Fibroblast of skin of right biceps (primary cell): ENCODE measurements at places on chromosomes 13 and 19.

DNA sequence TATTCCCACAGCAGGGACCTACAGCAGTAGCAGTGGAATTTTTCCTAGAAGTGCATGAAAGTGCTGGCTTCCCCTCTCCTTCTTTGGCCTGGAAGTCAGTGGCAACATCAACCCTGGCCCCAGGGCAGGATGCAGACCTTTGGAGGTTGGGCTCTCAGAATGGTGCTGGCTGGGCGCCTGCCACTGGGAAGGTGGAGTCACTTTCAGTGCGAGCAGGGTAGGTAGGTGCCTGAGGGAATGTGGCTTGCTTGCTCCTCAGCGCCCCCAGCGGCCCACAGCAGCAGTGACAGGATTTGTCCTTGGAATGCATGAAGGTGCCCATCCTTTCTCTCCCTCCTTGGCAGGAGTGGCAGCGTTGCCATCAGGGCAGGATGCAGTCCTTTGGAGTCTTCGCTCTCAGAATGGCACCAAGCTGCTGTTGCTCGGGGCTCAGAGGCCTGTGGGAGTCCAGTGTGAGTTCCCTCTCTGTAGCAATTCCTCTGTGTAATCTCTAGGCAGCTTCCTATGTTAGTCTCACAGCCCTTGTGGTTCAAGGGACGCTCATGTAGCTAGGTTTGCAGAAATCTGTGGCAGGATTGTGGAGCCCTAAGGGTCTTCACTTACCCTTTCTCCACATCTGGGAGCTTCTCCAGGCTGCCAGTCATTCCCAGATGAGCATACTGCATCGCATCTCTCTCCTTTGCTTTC is 354.4 kb upstream of the DACH1 start:
- DNase-seq: no peak

DNA sequence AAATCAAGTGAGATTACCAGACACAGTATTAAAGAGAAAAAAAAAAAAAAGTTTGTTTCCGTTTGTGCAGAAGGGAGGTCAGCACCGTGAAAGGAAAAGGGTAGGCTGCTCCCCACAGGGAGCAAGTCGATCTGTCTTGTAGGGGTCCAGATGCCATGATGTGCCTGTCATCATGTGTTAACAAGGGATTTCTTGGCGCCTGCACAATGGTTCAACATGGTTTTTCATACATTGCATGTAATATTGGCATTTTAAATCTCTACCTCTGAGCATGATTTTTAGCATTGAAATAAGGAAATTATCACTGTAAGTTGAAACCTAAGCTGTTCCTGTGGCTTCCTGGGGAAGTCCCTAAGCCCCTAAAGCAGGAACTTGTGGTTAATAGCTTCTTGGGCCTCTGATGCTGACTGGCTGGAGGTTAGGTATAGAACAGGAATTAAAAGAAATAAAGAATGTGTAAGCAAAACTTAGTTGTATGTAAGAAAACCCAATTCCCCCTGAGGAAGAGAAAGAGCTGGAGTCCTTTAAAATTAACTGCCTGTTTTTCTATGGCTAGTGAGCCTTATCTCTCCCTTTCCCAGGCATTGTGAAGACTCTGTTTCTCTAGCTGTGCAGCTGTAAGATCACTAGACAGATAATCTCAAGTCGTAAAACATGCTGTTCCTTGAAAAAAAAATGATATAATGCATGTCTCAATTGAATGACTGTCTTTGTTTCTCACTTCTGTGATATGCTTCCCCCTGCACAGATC is 7.4 kb upstream of the FCGBP start:
- DNase-seq: peak; percentile 28

- no peak for DNase-seq
Measured at GRCh38 chr13:23105051-23105450, 75.7 kb upstream of the SGCG start.

- peak; percentile 69 for DNase-seq
Measured at GRCh38 chr13:97953376-97953970, at the start of gene IPO5. IPO5 (plus strand) TSS chr13:97953675; CDS start chr13:97976697, 23,022 bp downstream.

GRCh38 chr19:46410205-46411087 is 2.9 kb downstream of the CCDC8 start:
- DNase-seq: no peak

- no peak for DNase-seq
Measured at GRCh38 chr13:71876648-71877255, 9.7 kb upstream of the DACH1 start.

GRCh38 chr13:97258801-97259200 is 36.7 kb downstream of the MBNL2 start:
- peak; percentile 86 for DNase-seq

DNA sequence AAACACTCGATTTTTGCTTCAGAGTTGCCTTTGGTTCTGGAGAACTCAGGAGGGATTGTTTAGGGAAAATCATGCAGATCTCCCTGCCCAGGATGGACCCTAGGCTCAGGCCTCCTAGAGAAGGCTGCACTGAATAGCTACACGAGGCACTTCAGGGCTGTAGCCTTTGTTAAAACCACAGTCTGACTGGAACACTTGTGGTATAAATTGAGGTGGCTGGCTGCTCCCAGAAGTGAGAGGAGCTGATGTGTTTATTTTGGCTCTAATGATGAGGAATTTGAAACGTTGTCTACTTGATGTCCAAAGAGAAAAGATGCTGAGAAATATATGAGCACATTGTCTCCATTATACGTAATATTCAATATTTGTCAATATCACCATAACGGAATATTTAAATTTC is 762.1 kb upstream of the ARGLU1 start:
- DNase-seq: no peak

- no peak for DNase-seq
Measured at GRCh38 chr19:16198370-16198651, 600 bp downstream of the AP1M1 start.

DNA sequence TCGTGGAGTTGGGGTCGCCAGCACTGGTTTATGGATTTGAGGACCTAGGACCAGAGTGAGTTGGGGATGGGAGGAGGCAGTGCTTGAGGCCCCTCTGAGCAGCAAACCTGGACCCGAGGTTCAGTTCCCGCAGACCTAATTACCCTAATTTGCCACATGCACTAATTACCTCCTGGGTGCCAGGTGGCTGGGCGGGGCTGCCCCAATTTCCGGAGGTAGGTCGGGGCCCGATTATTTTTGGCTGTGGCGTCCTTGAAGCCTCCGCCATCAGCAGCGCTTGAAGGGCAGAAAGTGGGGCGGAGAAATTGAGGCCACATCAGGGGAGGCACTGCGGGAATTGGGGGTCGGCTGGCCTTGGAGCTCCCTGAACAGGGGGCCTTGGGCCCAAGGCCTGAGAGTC is 5.9 kb upstream of the HOMER3 start:
- DNase-seq: no peak

- no peak for DNase-seq
Measured at GRCh38 chr19:19493841-19494546, 21.4 kb downstream of the TSSK6 start.

GRCh38 chr19:13024126-13024950 is 29.1 kb downstream of the NFIX start:
- DNase-seq: peak; percentile 43

- DNase-seq: no peak
Measured at GRCh38 chr19:15048885-15049541, at the start of gene CASP14. CASP14 (plus strand) TSS chr19:15049480; CDS start chr19:15052252, 2,772 bp downstream.

GRCh38 chr13:28045861-28046260 is 54.5 kb downstream of the FLT3 start:
- no peak for DNase-seq

- DNase-seq: no peak
Measured at GRCh38 chr13:106562301-106562700, 5.6 kb downstream of the ARGLU1 start.

GRCh38 chr13:73952648-73953047 is 181.6 kb downstream of the KLF12 start:
- DNase-seq: peak; percentile 57

DNA sequence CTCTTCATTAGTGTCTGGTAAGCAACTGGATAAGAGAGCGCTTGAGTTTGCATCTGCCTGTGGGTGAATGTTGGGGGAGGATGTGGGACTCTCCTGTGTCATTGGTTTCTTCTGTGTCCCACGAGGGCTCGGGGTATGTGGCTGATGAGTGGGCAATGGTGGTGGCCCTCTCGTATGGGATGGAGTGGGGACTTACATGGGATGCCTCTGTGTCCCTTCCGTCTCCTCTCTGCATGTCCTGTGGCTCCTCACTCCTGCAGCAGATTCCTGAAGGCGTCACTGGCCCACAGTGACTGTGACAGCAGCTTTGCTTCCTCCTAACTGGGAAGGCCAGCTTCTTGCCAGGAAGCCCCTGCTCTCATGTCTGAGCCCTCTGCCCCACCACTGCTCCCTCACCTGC is 2.6 kb upstream of the LRP3 start:
- DNase-seq: no peak

DNA sequence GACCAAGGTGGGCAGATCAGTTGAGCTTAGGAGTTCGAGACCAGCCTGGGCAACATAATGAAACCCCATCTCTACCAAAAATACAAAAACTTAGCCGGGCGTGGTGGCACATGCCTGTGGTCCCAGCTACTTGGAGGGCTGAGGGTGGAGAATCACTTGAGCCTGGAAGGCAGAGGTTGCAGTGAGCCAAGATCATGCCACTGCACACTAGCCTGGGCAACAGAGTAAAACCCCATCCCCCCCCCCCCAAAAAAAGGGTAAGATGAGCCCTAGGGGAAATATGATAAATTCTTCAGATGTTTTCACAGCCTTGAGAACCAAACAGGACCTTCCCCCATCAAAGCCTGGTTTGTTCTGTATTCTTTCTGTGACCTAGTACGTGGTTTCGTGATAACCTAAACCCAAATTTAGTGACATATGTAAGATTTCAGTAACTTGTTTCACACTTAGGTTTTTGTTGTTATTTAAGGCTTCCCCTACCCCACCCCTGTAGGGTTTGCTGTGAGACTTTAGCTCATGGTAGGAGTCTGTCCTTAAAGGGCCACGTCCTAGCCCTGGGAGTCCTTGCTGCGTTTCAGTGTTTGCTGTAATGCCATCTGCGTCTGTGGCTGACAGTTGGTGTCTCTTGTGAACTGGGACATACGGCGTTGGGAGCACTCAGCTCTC is 49.6 kb downstream of the MYO9B start:
- peak; percentile 56 for DNase-seq

DNA sequence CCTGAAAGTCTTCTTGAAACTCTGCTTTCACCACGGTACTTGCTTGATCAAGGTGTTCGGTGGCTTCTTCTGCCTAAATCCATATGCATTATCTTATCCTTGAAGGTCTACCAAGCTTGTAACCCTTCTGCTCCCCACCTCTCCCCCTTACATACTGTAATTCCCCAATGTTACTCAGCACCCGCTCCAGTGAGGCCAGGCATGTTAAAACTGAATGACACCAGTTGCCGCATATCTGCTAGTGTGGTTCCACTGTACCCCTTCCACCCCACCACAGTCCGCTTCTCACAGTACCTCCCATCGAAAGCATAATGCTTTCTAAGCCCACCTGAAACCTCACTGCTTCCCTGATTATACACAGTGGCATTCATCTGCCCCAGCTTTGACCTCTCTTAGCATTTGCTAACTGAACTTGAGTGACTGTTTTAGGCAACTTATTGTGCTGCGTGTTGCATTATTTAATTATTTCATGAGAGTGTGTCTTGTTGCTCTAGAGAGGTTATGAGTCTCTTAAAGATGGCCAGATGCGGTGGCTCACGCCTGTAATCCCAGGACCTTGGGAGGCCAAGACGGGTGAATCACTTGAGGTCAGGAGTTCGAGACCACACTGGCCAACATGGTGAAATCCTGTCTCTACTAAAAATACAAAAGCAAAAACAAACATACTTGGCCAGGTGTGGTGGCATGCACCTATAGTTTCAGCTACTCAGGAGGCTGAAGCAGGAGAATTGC is 87.6 kb upstream of the MBNL2 start:
- no peak for DNase-seq

DNA sequence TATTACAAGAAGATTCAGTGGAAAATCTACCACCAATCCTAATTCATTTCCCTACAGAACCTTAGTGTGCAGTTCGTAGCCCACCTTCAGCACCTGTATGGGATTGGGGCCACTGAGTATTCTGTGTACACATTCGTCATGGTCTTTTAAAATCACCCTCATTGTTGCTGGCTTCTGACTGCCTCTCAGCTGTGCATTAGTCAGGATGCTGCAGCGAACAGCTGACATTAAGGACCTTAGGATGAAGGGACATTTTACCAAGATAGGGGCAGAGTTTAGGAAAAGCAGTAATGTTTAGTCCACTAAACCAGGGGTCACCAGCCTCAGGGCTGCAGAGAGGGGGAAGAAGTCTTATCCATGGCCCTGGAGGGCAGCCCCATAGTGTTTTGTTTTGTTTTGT is 176.5 kb downstream of the COL4A1 start:
- DNase-seq: no peak

DNA sequence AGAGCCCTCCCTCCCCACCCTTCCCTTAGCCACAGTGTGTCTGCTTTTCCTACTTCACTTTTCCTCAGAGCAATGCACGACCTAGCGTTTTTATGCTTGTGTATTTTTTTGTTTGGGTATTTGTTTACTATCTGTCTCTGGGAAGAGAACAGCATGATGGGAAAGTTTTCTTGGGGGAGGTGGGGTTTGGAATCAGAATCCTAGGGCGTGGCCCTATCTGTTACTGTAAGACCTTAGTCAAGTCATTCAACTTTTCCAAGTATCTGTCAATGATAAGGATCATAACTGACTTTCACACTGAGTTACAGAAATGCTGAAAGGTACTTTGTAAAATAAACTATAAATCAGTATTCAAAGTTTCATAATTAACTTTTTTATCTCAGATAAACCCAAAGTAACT is 146.3 kb upstream of the WASF3 start:
- no peak for DNase-seq

DNA sequence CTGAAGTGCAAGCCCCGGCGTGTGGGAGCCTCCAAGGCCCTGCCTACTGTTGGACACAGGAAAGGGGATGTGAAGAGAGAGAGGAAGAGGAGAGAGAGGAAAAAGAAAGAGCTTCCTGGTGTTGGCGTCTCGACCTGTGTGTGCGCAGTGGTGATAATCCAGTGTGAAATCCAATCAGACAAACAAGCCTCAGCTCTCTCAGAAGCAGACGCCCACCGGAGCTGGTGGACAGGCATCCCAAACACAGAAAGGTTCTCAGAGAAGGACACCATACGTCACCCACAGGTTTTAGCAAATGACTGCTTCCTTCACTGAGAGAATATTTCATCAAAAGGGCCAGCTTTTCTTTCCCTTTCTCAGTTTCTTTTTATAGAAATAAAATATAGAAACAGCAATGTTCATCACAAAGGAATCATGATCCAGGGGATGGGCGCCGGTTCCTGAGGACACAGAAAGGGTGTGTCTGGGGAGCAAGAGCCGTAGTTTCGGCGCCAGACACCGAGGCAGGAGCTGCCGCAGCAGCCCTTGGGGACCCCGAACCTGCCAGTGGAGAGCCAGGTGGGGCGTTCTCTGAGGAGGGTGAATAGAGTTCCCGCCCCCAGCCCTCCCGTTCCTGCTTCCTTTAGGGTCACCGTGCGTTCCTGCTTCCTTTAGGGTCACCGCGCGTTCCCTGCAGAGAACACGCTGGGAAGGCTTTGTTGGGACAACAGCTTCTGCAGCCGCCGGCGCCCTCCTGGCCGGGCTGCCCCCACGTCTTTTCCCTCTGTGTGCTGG is 145.8 kb upstream of the SOX1 start:
- no peak for DNase-seq

GRCh38 chr13:57653229-57653989 is 21.9 kb downstream of the PCDH17 start:
- DNase-seq: no peak

DNA sequence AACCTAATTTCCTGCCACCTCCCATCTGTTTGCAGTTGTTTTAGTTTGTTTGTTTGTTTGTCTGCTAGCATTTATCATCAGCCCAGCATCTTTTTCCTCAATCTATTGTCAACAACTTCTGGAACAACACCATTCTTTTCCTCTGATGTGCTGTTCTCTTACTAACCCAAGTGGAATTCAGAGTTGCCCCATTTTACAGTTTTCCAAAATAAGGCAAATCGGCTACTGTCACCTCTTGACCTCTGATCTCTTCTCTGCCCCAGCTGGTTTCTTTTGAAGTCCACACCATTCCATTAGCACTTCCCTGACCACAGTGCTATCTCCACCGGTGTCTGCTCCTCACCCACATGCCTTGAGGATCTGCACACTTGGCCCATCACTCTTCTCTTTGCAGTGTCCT is 102.4 kb downstream of the EFNB2 start:
- DNase-seq: peak; percentile 4
